ENCODE measurements at places on chromosomes 7 and 10. TPM values are rescaled to one million over a fixed set of nuclear protein-coding genes. Genes with fewer than 3 reads are reported as not detected.

DNA sequence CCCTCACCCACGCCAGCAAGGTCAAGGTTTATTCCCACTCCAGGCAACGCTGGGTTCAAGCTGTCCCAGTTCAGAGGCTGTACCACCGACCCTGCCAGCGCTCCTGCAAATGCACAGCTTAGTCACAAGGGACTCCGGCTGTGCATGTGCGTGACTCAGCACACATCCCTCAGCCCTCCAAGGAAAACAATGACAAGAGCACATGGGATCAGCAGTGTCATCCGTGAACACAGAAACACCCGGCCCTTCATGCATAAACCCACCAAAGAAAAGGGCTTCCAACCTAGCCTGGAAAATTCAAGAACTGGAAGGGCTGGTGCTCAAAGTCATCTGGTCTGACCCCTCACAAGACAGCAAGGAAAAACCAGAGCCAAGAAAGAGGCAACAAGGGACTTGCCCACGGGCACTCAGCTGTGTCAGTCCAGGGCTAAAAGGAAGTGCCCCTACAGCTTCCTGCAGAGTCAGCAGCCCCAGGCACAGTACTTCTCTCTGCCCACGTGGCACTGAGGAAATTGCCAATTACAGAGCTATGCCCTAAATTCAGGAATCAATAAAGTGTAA is 106.1 kb downstream of the KCNMA1 start:
- no peak overlapping the region for H3K4me3 ChIP-seq
- no peak for DNase-seq
- H3K36me3 ChIP-seq, result no peaks in the 10 kb centered on the region
- H3K27me3 ChIP-seq, result no peaks in the 10 kb centered on the region

GRCh38 chr10:35161906-35162305 is 35.3 kb downstream of the CREM start:
- H3K36me3 ChIP-seq, result no peaks in the 10 kb centered on the region
- no peaks in the 10 kb centered on the region for H3K4me1 ChIP-seq
- H3K27ac ChIP-seq, result no peak overlapping the region
- H3K4me3 ChIP-seq, result no peak overlapping the region
- H3K27me3 ChIP-seq, result no peaks in the 10 kb centered on the region

DNA sequence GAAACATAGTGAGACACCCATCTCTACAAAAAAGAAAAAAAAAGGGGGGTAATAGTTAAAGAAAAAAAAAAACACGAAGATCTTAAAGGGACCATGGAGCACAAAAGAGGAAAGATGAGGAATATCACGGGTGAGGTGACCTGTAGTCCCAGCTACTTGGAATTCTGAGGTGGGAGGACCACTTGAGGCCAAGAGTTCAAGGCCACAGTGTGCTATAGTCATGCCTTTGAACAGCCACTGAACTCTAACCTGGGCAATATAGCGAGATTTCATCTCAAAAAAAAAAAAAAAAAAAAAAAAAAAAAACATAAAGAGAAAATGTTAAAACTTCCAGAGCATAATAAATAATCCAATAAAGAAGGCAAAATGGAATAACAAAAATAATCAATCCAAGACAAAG is 23.6 kb downstream of the AKR1D1 start:
- DNase-seq, result no peak
- H3K4me1 ChIP-seq, result no peaks in the 10 kb centered on the region
- H3K36me3 ChIP-seq, result no peaks in the 10 kb centered on the region
- H3K4me3 ChIP-seq, result no peak overlapping the region

Gene DPP6
- total RNA-seq, result 29.8 TPM

DNA sequence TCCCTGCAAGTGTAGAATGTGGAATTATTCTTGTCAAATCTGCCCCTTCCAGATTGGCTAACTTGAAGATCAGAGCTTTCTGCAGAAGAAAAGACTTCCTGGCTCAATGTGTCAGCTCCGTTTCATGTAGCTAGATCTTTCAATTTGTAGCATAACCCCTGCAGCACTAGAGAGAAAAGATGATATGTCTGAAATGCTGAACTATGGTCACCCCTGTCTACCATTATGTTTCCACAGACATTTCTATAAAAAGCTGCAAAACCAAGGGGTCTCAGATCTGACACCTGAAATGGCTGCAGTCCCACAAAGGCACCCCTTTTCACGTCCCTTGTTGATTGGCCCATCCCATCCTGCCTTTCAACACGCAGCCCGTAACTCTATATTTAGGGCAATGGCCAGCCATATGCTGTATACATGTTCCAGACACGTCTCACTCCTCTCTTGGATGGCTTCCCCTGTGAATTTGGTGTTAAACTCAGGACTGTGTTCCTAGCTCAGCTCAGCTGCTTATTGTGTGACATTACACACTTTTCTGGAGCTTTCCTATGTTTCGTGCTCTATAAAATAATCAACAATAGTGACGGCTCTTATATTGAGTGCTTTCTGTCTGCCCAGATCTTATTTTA is 648.6 kb upstream of the CELF2 start:
- H3K27ac ChIP-seq, result no peak overlapping the region
- no peak overlapping the region for H3K4me3 ChIP-seq
- no peaks in the 10 kb centered on the region for H3K4me1 ChIP-seq
- no peaks in the 10 kb centered on the region for H3K36me3 ChIP-seq

GRCh38 chr10:78283069-78283682 is 249.5 kb downstream of the RPS24 start:
- no peak overlapping the region for H3K4me3 ChIP-seq
- H3K27me3 ChIP-seq, result no peaks in the 10 kb centered on the region
- no peak overlapping the region for H3K27ac ChIP-seq
- no peaks in the 10 kb centered on the region for H3K4me1 ChIP-seq

- DNase-seq, result no peak
- no peaks in the 10 kb centered on the region for H3K4me1 ChIP-seq
- no peak overlapping the region for H3K27ac ChIP-seq
- H3K4me3 ChIP-seq, result no peak overlapping the region
- peaks cover 3% of the 10 kb centered on the region for H3K27me3 ChIP-seq
- no peaks in the 10 kb centered on the region for H3K36me3 ChIP-seq
Measured at GRCh38 chr10:117431160-117431559, 55.9 kb upstream of the PDZD8 start.

- peaks cover 4% of the 10 kb centered on the region for H3K4me1 ChIP-seq
- H3K36me3 ChIP-seq, result no peaks in the 10 kb centered on the region
- no peaks in the 10 kb centered on the region for H3K27me3 ChIP-seq
- no peak for DNase-seq
- no peak overlapping the region for H3K4me3 ChIP-seq
Measured at GRCh38 chr7:7157177-7157886, 25.0 kb upstream of the C1GALT1 start.

DNA sequence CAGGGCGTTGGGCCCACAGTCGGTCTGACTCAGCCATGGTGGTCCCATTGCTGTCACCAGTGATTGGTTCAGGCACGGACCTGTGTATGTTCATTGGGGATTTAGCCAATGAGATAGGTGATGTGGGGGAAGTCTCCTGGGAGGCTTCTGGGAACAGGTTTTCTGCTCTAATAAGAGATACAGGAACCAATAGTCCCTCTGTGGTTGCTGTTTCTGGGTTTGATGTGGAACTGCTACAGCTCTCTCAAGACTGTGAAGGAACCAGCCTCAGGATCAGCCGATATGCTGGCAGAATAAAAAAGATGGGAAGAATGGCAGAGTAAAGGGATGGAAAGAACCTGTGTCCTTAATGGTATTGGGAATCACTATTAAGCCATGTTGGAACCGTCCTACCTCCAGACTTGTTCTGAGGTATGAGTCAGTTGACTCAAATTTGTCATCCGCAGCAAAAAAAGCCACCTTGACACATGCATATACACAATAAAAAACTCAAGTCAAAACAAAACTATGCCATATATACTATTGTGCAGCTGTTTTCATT is 70.6 kb downstream of the MCMBP start:
- no peak overlapping the region for H3K4me3 ChIP-seq
- H3K4me1 ChIP-seq, result no peaks in the 10 kb centered on the region
- H3K36me3 ChIP-seq, result peaks cover 21% of the 10 kb centered on the region
- no peak for DNase-seq
- H3K27ac ChIP-seq, result no peak overlapping the region
- H3K27me3 ChIP-seq, result no peaks in the 10 kb centered on the region

GRCh38 chr10:132808383-132809231 is 22.7 kb upstream of the NKX6-2 start:
- H3K27ac ChIP-seq, result no peak overlapping the region
- H3K4me1 ChIP-seq, result no peaks in the 10 kb centered on the region
- peaks cover 60% of the 10 kb centered on the region for H3K27me3 ChIP-seq
- DNase-seq, result no peak
- no peak overlapping the region for H3K4me3 ChIP-seq
- no peaks in the 10 kb centered on the region for H3K36me3 ChIP-seq

Gene GPR85
- total RNA-seq, result 1.7 TPM

DNA sequence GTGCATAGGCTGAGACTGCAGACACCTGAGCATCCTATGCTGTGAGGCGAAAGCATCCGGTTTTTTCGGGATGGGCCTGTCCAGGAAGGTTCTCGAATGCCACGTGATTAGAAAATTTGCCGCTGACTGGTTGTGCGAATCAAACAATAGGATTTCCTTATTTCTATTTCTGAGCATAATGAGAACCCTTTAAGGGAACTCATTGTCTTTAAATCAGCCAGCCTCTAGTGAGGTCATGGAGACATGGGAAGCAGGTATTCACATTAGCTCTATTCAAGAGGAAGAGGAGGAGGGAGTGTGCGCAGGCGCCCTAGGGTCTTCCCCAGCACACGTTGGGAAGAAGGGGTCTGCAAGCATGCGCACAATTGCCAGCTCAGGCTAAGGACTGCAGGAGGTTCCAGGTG is 5.6 kb downstream of the GIMAP1 start:
- H3K27ac ChIP-seq, result no peak overlapping the region
- H3K4me3 ChIP-seq, result no peak overlapping the region
- peaks cover 9% of the 10 kb centered on the region for H3K36me3 ChIP-seq
- no peak for DNase-seq

DNA sequence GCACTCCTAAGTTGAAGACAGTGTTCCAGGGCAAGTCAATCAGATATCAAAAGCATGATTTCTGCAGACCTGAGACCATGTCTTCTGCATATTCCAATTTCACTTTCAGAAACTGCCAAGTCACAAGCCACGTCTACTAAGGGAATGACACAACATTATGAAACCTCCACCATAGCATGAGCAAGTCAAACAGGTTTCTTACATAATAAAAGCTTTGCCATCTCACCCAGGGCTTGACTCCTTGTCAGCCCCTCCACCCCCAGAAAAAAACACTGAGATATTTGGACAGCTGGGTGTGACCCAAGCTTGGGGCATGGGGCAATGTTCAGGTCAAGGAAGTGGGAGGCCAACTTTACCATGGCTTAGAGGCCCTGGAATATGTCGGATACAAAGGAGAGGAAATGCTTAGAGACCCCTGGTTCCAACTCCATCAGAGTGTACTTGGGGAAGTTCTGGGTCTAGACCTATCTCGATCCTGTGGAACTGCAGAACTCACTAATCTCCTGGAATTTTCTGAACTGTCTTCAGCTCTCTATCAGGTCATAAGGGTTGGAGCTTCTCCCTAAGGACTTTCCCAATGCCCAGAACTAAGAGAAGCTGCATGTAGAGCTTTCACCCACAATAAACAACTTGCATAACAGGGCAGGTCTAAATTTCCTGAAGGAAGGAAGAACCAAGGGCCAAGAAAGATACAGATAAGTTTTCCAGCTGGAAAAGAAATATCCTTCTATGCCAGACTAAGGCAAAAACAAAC is 80.6 kb upstream of the NAMPT start:
- H3K27ac ChIP-seq, result peak overlapping the region; percentile 81
- no peaks in the 10 kb centered on the region for H3K36me3 ChIP-seq
- DNase-seq, result peak; percentile 60

Gene GPR37
- under 0.01 TPM for total RNA-seq

Data from stomach (tissue), 19 donors.